ENCODE measurements at places on chromosomes 1 and 21.

GRCh38 chr1:118773656-118774055, 214.5 kb downstream of the TBX15 start:
- no peak for DNase-seq

- DNase-seq: no peak
Observed at GRCh38 chr1:71252900-71253299, 172.1 kb upstream of the ZRANB2 start.

DNA sequence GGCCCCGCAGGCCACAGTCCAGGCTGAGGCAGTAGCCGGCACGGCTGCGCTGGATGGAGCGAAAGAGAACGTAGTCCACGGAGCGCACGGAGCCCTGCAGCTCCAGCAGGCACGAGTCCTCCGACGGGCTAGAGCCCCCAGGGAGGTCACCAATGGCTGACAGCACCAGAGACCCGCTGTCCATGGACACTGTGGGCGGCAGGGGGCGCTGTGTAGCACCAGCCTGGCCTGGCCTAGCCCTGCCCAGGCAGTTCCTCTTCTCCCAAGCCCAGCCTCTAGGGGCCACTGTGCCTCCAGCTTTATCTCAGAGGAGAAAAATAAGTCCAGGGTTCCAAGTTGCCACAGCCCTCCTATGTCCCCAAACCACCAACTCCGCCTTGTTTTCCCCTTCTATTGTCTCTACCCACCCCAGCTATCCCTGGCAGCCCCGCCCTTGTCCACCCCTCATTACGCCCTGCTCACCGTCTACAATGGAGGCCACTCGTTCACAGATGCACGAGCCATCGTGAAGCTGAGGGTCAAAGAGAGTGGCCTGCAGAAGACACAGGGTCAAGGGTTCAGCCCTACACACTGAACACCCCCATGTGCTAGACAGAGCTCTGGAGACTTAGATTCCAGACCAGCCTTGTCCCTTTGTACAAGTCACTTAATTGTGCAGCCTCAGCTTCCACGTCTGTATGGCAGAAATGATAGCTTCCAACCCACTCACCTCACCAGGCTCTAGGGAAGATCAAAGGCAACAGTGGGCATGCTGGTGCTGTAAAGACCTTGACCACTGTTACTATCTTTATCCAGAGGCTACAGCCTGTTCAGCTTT, 4.4 kb downstream of the ENTREP3 start:
- peak; percentile 87 for DNase-seq

DNA sequence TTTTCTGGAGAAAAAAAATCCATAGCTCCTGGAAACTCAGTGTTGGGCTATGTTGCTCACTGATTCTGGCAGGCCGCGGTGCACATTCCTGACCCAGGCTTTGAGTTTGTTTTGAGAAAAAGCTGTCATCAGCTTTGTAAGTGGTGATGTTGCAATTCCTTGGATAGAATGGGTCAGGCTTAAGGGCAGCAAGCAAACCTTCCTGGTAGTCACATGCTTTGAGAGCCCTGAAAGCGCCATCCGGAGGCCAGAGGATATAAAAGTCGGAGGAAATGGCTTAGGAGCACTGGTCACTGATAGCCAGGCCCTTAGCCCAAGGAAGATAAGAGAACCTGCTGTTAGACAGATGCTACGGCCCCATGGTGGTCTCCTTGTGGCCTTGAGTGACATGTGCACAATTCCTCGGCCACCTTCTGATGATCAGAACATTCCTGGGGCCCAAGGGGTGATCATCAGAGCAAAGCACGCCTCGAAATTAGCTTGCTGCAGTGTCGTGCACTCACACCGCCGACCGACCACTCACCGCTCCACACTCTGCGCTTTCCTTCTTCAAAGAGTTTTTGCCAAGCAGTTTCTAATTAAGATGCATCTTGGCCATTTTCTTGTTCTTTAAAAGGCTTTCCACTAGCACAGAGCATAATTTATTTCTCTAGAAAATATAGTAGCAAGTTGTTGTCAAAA, 78.6 kb downstream of the MAN1C1 start:
- no peak for DNase-seq

DNA sequence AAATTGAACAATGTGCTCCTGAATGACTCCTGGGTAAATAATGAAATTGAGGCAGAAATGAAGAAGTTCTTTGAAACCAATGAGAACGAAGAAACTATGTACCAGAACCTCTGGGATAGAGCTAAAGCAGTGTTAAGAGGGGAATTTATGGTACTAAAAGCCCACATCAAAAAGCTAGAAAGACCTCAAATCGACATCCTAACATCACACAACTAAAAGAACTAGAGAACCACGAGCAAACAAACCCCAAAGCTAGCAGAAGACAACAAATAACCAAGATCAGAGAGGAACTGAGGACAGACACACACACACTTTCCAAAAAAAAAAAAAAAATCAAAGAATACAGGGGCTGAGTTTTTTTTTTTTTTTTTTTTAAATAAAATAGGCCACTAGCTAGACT, 564.2 kb downstream of the SMYD3 start:
- no peak for DNase-seq

GRCh38 chr1:72122099-72122880, 160.0 kb downstream of the NEGR1 start:
- DNase-seq: no peak

DNA sequence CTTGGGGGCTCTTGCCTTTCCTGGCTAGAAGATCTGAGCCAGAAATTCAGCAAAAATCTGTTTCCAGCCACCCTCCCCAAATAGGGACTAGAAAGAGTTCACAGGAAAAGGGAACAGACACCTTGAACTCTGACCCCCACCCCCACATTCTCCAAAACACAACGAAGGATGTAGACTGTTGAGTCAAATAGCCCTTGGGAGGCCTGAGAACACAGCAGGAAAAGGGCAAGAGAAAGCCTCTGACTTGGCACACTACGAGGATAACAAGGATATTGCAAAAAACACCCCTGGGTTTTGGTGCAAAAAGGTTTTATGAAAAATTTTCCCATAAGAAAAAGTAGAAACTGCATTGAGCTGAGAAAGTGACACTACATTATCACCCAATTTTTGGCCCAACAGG, 1.9 kb upstream of the YRDC start:
- no peak for DNase-seq

DNA sequence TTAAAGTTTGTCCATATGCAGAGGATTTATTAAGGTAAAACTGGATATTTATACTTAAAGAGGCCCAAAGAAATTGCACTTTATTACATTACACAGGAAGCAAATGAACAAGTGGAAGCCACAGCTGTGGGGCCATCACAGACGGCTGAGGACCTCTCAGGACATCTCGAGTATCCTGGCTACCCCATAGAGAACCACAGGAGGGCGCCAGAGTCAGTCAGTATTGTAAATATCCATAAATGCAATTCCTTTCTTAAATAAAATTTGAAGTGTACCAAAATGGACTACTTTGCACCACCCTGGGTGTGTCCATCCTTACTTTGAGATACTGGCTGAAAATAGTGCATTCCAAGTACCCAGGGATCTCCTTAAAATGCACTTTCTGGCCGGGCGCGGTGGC, 257.2 kb downstream of the MRPL39 start:
- no peak for DNase-seq

DNA sequence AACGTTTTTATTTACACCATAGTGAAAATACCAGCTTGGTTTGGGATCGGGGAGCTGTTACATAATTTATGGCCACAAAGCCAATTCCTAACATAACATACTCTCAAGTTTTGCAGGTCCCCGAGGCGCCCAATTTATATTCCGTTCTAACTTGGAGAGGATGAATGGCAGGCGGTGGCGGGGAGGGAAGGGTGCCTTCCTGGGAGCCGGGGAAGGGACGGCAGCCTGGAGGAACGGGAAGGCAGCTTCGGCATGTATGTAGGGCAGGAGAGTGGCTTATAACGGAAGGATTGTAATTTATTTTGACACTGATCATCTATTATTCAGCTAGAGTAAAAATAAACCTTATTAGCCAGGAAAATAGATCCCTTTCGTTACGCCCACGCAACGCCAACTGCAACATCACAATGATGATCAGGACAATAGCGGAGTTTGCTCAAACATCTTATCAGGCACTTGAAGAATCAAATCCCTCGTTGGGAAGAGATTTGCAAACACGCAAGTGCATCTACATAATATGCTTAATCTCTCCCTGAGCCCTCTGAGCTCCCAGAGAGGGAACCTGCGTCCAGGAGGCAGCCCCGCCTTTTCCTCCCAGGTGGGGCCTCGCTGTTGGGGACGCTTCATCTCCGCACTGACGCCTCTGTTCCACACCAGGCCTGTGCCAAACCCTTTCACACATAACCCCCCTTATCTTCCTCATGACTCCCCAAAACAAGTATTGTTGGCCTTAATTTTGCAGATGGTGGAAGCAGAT, 93.7 kb upstream of the C1orf174 start:
- no peak for DNase-seq

DNA sequence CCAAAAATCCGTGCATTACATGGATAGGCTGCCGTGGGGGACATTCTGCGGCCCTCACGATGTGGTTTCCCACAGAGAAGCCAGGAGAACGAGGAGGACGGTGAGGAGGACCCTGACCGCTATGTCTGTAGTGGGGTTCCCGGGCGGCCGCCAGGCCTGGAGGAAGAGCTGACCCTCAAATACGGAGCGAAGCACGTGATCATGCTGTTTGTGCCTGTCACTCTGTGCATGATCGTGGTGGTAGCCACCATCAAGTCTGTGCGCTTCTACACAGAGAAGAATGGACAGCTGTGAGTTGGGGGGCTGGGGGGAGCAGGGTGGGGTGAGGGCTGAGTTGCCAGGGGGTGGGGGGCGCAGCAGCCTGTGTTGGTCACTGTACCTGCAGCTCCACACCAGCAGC, 13.2 kb downstream of the PSEN2 start:
- no peak for DNase-seq
